ENCODE measurements at places on chromosomes 12 and 14.

DNA sequence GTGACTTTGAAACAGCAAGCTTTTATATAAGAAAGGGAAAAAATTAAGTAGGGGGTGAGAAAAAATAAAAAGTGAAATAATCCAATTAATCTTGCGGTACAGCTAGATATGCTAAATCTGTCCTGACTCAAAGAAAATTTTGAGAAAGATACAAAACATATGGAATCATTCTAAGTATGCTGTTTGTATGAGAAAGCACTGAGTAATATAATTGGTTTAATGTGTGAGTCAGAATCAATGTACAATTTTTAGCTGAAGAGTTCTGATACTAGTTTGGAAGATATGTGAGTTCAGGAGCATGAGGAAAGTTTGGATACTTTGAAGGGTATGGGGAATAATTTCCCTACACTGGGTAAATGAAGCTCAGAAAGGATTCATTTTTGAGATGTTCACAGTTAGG lies 190.9 kb upstream of the RASSF8 start:
- DNase-seq: no peak

DNA sequence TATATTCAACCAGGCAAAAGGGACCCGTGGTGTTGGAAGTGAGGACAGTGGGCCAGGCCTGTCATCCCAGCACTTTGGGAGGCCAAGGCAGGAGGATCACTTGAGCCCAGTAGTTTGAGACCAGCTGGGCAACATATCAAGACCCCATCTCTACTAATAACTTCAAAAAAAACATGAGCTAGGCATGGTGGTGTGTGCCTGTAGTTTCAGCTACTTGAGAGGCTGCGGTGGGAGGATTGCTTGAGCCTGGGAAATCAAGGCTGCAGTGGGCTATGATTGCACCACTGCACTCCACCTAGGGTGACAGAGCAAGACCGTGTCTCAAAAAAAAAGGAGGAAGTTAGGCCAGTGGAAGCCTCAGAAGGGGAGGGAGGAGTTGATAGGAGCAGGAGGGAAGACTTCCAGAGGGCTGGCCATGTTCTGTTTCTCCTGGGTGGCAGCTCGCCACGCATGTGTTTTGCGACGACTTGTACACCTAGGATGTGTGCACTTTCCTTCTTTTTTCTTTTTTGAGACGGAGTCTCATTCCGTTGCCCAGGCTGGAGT lies 10.1 kb downstream of the SLC25A29 start:
- no peak for DNase-seq

DNA sequence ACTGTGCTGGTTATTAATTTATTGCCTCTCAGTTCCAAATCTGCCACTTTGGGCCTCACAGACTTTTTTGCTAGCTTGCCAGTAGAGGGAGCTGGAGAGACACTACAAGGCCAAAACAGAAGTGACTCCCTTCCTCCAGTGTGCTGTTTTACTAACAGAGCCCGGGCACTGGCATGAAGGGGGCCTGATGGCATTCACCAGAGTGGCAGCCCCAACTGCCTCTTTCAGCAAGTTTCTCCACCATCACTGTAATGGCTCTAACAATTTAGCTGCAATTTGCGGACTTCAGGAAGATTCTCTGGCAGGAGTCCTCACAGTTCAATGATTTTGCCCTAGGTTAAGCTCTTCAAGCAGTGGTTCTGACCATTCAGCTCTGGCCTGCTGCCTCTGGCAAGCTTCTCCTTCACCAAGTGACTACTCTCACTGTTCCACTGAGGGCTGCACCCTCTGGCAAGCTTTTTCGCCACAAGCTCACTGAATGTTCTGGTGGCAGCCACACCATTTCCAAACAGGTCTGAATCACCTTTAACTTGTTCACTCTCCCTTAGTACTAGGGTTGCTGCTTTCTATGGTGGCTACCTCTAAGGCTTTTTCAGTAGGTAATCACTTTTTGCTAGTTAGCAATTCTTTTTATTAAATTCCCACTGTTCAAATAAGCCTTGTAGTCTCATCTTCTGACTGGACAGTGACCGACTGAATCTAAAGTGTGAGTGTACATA lies 104.9 kb downstream of the ZC3H14 start:
- peak; percentile 5 for DNase-seq

GRCh38 chr14:90682615-90683014 lies 133.6 kb downstream of the TTC7B start:
- DNase-seq: no peak

- no peak for DNase-seq
Measured at GRCh38 chr12:58138424-58138823, 197.1 kb downstream of the ATP23 start.
